ENCODE measurements at places on chromosomes 3 and 15.

- no peak for DNase-seq
Measured at GRCh38 chr3:22996920-22997571, 206.1 kb upstream of the UBE2E2 start.

GRCh38 chr3:123305192-123305591 is 103.4 kb downstream of the SEC22A start:
- no peak for DNase-seq

DNA sequence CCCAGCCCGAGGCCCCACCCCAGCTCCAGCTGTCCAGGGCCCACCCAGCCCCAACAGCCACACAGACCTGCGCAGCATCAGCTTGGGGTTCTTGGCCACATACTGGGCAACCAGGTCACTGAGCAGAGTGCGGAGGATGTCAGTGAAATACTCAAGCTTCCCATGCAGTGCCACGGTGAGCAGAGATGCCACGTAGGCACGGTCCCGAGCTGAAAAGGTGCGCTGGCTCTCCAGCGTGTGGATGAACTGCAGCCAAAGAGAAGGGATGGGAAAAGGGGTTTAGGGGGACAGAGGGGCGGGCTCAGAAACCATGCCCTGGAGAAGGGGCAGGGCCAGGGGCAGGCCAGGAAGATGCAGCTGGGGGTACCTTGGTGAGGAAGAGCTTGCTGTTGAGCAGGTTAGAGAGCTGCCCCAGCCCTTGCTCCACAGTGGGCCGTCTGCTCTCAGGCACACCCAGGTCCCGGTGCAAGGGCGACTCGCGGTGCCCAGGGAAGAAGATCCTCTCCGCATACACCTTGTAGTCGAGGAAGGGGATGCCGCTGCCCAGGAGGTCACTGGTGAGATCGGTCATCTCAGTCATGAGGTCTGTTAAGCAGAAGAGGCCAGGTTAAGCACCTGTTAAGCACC is 17.4 kb downstream of the PLXNB1 start:
- DNase-seq: no peak

DNA sequence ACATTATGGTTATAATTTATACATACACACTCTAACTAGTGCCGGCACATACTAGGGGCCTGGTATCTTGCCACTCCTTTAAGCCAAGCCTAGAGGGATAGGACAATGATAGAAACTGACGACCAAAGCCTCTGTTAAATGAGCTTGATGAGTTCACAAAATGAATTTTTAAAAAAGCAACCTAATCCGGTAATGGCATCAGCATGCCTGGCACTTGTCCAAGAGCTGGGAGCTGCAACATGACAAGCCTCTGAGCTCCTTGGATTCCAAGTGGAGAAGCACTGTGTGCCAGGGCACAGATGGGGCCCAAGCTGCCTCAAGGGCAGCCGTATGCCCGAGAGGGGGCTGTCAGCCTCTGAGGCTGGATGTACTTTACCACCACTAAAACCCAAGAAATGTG is 9.7 kb downstream of the ETV5 start:
- peak; percentile 81 for DNase-seq

DNA sequence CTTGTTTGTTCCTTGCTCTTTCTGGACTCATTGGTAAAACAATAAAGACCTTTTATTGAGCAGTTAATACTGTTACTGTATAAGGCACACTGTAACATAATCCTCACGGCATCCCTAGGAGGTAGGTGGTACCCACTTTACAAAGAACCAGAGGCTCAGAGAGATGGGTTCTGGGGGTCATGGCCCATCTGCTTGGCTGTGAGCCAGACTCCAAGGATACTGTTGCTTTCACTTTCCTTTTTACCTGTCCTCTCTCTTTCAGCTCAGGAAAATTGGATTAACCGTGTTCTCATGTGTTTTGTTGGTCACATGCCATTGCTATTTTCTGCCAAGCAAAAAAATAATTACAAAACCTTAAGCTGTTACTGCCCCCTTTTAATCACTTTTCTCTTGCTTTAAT is 34.8 kb upstream of the FILIP1L start:
- DNase-seq: no peak

DNA sequence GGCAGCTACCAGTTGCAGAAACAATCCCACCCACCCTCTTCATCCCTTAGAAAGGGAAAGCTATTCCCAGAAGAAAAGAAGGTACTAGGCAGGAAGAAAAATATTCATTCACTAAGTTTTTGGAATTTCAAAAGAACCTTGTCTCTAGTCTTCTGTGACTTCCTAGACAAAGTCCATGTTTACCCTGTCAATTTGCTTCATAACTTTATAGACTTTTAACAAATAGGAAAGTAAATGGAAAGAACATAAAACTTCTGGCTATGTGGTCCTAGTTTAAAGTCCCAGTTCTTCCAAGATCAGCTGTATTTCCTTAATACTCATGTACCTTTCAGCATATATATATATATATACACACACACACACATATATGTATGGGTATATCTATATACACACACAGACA is 143.7 kb upstream of the SNTN start:
- no peak for DNase-seq

DNA sequence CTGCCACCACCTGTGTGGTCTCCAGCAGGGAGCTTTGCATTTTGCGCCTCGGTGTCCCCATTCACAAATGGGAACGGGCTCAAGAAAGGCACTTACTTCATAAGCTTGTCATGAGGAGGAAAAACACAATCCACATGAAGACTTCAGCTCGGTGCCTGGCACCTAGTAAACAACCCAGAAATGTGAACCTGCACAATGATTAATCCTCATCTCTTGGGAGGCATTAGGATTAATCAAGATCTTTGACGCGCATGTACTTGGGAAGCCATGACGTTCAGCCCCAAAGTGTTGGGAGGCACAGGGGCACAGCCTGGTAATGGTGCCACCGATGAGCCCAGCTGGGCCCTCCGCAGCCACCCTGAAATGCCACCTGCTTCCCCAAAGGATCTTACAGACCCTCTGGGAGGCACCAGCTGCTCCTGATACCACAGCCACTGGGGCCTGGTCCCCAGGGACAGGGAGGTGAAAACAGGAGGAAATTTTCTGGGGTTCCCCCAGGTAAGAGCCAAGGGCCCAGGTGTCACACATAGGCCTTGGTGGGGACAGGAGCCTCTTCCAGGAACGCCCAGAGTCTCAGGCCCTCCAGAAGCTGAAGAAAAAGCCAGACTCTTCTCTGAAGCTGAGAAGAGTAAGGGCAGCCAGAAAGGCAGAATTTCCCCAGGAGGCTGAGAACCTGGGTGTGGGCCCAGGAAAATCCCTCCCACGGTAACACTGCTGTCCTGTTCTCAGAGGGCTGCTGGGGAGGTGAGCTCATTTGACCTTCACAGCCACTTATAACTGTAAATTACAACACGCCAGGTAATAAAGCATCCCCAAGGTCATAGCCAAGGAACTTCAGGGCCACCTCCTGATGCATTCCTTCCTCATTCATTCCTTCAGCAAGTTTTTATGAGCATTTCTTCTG is 507.5 kb downstream of the SHQ1 start:
- DNase-seq: no peak

GRCh38 chr15:79903626-79904025 is 6.8 kb upstream of the MTHFS start:
- no peak for DNase-seq

GRCh38 chr3:139120086-139121056 is 75.7 kb upstream of the PRR23C start:
- DNase-seq: peak; percentile 62

DNA sequence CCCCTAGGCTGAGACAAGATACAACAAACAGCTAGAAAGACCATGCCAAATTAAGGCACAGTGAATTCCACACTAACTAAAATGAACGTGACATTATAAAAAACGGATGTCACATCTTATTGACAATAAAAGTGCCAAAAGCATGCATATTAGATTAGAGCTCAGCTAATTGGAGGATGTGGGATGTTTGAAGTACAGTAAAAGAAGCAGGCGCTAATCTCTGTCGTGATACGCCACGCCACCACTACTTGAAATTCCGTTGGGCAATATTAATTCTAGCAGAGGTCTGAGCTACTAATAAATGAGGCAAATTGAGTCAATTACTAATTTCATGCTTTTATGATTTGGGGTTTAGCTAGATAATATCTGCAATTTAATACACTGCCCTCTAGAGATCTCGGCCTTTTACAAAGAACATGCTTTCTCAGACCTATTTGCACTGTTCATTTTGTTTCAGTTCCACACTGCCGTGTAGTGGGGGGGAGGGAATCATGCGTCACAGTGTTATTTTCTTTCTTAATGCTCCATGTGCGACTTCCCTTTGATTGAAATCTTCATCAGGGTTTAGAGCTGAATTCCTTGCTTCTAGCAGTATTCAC is 52.9 kb upstream of the ROBO2 start:
- DNase-seq: no peak

DNA sequence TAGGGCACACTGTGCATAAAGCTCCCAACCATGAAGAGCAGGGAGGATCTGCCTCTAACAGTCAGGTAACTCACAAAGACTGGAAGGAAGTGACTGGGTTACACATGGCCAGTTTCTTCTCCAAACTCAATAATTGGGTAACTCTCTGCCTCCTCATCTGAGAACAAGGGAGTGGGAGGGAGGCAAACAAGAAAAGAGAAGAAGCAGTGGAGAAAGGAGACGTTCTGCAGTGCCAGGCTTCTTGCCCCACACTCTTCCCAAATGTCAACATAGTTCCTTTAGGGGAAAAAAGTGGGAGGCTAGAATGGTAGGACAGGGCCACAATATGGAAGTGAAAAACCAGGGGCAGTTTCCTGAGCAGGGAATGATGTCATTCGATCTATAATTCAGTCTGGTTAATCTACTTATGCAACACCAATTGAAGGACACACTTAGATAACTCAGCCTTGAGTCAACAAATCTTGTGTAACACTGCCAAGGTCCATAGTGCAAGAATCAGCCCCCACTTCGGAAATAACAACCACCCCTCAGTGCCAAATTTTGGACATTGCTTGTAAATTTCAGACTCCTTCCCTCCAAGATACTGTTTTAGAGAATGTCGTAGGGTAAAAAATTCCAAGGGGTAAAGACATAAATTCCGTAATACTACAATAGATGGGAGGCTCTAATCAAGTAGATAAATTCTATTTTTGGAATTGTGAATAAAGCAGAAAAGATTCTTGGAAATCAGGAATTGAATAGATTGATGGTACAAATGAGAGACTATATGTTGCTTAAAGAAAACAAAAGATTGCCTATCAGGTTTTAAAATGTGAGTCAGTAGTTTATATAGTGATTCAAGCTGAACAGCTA is 143.0 kb downstream of the LPP start:
- DNase-seq: peak; percentile 66

- DNase-seq: peak; percentile 25
Measured at GRCh38 chr15:85872125-85872524, 77.4 kb upstream of the KLHL25 start.

DNA sequence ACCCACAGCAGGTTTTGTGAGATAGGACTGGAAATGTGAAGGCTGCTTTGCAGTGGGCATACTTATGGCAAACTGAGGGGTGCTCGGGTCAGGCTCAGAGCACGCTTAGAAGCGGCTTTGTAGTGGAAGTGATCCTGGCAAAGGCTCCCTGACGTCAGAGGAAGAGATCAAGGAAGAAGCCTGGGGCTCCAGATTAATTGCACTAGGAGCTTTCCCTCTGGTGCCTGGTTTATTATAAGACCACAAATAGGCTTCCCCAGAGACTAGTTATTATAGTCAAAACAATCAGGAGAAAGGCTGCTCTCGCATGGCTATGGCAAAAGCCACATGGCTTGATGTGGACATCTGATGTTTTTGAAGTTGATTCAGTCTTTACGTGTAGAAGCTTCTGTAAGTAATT is 515.1 kb downstream of the GABRG3 start:
- no peak for DNase-seq

- DNase-seq: peak; percentile 19
Measured at GRCh38 chr3:58333206-58334012, 717 bp downstream of the PXK start.

DNA sequence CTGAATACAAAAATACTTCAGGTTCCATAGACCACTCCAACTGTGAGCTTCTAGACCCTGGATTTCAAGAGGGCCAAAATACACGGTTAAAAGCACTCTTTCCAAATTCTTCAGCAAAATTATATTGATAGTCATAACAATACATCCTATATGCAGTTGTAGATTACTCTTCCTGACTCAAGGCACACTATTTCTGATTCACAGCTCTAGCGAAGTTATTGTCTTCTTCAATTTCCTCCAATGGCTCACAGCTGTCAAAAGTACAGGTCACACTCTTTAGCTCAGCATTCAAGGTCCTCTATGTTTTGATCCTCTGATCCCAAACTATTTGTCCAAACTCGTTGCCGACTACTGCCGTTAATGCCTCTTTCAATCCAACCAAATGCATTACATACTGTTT is 13.5 kb upstream of the CCDC80 start:
- DNase-seq: no peak

GRCh38 chr3:50632450-50632849 is 15.5 kb downstream of the MAPKAPK3 start:
- no peak for DNase-seq

DNA sequence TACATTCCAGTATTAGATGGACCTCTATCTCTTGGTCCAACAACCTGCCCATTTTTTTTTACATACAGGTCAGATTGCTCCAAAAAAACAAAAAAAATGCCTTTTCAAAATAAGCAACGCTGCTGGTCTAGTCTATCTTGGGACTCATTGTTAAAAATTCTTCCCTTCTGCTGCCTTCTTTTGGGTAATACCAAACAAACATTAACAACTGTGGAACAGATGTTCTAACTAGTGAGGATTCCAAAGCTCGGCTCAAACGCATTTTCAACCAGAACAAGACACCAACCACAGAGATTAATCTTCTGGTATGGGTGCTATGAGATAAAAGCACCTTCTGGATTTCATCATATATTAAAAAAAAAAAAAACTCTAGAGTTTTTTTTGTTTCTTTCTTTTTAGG is 24.7 kb downstream of the ARHGAP31 start:
- peak; percentile 75 for DNase-seq

DNA sequence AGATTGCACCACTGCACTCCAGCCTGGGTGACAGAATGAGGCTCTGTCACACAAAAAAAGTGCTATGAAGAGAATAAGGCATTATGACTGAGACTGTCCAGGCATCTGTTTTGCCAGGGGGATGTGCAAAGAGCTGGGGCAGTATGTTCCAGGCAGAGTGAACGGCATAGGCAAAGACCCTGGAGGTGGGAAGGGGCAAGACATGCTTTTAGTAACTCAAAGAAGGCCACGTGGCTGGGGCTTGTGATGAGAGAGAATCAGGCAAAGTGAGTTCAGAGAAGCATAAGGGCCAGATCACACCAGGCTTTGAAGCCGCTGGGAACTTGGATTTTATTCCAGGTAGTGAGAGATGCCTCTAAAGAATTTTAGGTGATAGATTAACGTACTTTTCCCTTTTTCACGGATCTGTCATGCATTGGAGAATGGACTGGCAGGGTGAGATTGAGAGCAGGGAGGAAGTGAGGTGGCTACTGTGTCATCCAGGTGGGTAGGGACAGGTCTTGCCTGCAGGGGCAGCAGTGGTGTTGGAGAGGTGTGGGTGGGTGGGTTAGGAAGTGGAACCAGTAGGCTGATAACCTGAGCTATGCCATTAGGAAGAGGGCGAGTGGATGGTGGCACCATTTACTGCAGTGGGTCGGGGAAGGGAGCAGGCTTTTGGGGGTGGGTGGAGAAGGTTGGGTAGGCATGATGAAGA is 31.7 kb downstream of the ATP2B2 start:
- no peak for DNase-seq

DNA sequence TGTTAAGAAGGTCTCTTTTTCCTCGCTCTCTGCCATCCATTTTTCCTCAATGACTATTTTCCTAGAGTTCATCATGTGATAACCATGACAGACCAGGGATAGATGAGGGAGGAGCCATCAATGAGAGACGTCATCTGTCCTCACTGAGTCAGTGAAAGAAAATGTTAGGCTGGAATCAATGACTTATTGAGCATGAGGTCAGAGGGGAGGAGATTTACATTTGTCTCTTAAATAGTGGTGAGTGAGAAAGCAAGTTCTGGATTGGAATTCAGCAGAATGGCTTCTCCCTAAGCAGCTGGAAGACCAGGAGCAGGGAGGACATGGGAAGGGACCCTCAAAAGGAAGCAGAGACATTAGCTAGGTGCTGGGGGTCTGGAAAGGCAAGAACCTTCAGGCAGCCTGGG is 28.2 kb upstream of the USP3 start:
- DNase-seq: peak; percentile 98
